ENCODE measurements at places on chromosomes 5 and 9.

- no peak for DNase-seq
These were observed 58.4 kb downstream of the PSMB7 start for GRCh38 chr9:124356745-124357390.

DNA sequence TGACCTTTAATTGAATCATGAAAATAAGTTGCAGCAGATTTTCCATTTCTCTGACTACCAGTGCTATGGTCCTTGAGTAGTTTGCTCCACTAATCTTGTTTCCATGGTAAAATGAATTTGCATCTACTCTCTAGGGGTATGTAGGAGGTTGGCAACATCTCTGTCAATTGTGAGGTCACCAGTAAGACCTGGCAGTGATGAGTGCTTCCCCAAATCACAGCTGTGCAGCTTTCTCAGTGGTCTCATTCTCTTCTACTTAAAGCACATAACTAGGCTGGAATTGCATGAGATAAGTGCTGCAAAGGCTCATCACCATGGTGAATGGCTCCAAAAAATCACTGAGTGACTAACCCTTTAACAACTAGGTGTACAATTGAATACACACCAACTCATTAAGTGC lies 36.3 kb downstream of the ADAMTS19 start:
- no peak for DNase-seq

- DNase-seq, result no peak
These were observed 1167.7 kb downstream of the MAT2B start for GRCh38 chr5:164672931-164673694.

- DNase-seq, result no peak
These were observed 67.6 kb downstream of the GHR start for GRCh38 chr5:42490831-42491230.

DNA sequence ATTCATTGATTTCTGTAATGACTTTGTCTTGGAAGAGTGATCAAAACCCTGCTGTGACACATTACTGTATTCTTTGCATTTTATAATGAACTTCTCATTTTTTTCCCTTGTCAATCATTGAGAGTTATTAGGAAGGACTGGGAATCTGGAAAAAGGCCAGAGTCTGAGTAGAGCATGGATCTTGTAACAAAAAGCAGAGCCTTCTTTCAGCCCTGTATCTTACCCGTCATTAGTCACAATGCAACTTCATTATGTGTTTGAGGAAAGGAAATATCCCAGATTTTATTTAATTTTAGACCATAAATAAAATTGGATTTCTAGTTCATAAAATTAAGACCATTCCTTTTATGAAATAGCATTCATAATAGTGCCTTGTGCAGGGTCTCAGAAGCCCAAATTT lies 131.4 kb downstream of the ARHGEF28 start:
- DNase-seq, result no peak

GRCh38 chr5:170495825-170496661 lies 7.8 kb upstream of the KCNIP1 start:
- DNase-seq, result no peak

DNA sequence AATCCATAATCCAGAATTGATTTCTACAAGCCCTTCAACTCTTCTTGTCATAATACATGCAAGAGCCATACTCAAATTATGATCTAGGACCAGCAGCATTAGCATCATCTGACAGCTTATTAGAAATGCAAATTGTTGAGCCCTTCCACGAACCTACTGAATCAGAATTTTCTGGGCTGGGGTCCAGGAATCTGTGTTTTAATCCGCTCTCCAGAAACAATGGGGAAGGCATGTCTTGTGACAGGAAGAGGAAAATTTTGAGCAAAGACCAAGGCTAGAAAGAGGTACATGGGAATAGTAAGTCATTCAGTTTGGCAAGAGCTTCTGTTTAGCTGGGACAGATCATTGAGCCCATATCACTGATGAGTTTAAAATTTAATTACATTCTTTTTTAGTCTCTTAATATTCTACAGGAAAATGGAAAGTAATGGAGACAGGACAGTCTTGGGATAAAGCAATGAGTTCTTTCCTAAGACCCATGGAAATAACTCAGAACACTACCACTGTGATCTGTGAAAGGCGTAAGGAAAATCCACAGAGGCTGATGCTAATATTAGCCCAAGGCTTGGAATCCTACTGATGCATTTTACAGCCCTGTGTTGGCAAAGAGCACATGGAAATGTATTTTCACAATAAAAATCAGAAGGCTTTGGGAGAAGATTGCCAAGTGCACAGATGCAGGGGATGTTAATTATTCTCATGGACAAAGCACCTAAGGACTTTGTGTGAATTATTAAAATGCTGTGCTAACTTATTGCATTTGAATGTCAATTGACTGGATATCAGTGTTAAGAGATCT lies 73.7 kb upstream of the STK32A start:
- no peak for DNase-seq

DNA sequence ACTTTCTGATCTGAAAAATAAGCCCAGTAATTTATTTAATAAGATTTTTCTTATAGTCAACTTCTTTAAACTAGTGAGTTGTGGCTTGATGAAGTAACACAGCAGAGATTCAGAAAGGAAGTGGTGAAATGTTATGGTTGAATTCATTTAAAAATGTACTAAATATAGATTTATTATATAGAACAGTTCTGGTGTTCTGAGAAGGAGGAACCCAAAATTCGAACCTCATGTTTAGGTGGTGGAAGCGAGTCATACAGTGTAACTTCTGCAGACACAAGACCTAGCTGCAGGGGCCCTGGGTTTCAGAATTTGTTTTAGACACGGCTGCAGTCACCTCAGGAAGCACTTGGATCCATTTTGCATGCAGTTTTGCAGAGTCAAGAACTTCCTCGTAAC lies 188.2 kb downstream of the TRIO start:
- peak; percentile 24 for DNase-seq

- DNase-seq, result no peak
These were observed 78.4 kb downstream of the SYK start for GRCh38 chr9:90880066-90880465.

- no peak for DNase-seq
These were observed 76.2 kb upstream of the SLC1A3 start for GRCh38 chr5:36530215-36530614.

- no peak for DNase-seq
These were observed 31.5 kb upstream of the C5orf58 start for GRCh38 chr5:170201311-170201710.

DNA sequence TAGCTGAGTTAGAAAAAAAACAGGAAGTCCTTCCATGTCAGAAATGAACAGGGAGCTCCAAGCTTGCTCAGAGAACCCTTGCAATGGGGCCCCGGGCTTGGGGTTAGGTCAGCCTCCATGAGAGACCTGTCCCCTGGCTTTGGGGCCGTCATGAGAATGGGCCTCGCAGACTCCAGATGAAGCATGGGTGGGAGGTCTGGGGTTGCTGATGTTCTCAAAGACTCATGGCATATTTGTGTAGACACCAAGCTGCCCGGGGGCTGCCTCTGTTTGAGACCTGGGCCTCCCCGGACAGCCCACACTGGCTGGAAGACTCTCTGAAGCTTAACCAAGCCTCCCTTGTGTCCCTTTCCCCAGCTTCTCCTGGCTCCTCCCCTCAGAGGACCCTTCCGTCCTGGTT lies 186.3 kb downstream of the IRX2 start:
- DNase-seq, result no peak

- DNase-seq, result peak; percentile 63
These were observed 81.9 kb upstream of the RARS1 start for GRCh38 chr5:168404365-168404764.

- no peak for DNase-seq
These were observed 249.4 kb upstream of the TRIM32 start for GRCh38 chr9:116437411-116438370.

DNA sequence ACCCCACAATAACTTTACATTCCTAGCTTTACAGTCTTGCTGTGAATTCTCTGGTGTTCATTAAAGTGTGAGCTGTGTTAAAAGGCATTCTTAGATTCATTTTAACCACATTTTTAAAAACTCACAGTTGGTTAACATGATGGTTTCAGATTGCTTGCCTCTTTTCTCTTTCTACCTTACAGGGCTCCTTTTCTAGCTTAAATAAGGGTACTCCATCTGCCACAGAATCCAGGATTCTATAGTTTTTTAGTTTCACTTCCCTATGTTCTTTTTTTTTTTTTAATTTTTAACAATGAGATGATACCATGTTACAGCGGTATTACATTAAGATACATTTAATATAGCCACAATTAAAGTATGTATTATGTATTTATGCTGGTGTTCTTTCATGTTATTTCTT lies 3.9 kb upstream of the FBXO4 start:
- DNase-seq, result no peak

GRCh38 chr9:114810614-114811013 lies 4.8 kb upstream of the TNFSF15 start:
- DNase-seq, result peak; percentile 75

GRCh38 chr5:157236423-157236822 lies 29.5 kb upstream of the CYFIP2 start:
- DNase-seq, result no peak

DNA sequence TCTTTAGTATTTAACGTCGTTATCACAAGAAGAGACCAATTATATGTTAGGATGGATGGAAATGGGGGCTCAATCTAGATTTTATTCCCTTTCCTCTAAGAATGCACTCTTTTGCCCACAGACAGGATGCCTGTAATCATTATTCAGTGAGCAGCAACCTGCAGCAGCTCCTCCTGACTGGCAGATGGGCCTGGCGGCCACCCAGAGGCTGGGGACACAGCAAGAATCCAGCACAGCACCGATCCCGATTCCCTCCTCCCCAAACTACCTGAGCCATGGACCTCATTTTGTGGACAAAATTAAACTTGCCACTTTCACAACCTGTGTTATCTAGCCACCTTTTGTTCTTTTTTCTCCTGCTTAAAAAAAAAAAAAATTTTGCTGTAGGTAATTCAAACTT lies 101.0 kb downstream of the USP20 start:
- DNase-seq, result no peak

DNA sequence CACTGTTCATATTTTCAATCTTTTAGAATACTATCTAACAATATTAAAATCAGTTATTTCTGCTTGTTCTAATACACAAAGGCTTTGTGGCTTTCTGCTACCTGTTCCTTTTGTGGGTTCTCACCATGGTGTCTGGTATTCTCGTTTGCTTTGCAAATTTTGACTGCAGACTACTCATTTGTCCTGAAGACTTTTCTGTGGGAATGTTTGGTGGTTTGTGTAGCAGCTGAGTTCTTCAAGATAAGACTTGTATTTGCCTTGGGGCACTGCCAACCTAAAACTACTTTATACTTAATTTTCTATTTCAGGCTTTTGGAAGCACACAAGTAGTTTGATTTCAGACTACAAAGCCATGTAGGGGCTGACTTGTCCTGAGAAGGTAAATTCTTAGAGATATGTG lies 11.1 kb downstream of the IL33 start:
- no peak for DNase-seq

DNA sequence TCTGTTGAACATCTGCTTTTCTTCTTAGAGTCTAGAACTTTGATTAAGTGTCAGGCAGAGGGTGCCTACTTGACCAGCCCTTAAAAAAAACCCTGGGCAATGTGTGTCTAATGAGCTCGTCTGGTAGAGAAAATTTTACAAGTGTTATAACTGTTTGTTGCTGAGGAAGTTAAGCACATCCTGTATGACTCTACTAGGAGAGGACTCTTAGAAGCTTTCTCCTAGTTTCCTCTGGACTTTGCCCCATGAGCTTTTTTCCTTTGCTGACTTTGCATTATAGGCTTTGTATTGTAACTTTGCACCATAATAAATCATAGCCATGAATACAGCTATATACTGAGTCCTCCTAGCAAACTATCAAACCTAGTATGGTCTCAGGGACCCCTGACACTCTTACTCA lies 39.4 kb downstream of the GNG10 start:
- no peak for DNase-seq

- DNase-seq, result no peak
These were observed 61.0 kb downstream of the MUSK start for GRCh38 chr9:110729641-110730040.

- DNase-seq, result no peak
These were observed 650 bp downstream of the GPR107 start for GRCh38 chr9:130054325-130054786.

- peak; percentile 61 for DNase-seq
These were observed 813 bp downstream of the GNAQ start for GRCh38 chr9:78030553-78031443.

DNA sequence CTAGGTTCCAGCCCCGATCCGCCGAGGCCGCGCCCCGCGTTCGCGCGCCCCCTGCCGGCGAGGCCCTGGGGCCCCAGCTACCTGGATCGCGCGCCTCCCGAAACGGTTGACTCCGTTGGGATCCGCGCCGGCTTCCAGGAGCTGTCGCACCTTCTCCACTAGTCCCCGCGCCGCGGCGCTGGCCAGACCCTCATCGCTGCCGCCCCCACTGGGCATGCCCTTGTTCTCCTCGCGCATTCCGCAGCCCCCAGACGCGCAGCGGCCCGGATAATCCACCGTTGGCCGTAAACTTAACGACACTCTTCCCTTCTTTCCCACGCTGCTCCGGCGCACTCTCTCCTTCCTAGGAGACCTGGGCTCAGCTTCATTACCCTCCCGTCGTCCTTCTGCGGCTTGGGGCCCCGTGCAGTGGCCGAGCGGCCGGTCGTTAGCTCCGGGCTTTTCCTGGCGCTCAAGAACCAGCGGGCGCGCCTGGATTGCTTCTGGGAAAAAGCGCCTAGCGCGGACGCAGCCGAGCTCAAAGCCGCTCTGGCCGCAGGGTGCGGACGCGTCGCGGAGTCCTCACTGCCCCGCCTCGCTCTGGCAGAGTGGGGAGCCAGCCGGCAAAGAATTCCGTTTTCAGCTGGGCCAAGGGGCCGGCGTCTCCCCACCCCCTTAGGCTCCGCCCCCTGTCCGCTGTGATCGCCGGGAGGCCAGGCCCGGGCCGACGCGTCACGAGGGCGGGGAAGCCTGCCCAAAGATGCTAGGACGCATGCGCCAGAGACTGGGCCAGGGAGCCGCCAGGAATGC lies at the start of gene CDKN2B:
Gene CDKN2B (minus strand): TSS at position 589 of the 789 bp plus-strand sequence. CDS start 352 bp downstream, at position 237.
- DNase-seq, result peak; percentile 97

GRCh38 chr5:124730381-124730780 lies 16.1 kb downstream of the ZNF608 start:
- no peak for DNase-seq

DNA sequence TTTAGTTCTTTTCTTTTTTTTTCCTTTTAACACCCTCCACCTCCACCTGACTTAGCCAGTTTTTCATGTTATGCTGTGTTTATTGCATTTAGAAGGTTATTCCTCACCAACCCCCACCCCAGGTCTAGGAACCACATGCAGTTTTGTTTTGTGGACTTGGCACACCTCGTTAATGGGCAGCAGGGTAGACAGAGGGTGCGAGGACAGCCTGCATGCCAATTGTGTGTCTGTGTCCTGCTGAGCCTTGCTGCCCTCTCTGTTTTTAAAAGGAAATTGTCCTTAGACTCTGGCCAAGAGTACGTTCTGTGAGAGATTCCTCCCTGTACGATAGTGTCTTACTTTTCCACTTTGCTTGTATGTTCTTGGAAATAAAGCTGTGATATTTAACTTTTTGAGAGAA lies 13.9 kb downstream of the PIK3R1 start:
- no peak for DNase-seq

GRCh38 chr5:166746506-166746905 lies 1544.9 kb upstream of the WWC1 start:
- DNase-seq, result no peak

- DNase-seq, result no peak
These were observed 3.2 kb downstream of the OTP start for GRCh38 chr5:77635067-77635916.

Measured in fibroblast of gingiva (primary cell).